ENCODE measurements at places on chromosomes 12 and 14. TPM values are rescaled to one million over a fixed set of nuclear protein-coding genes. Genes with fewer than 3 reads are reported as not detected.

The SYNDIG1L gene
- not detected for total RNA-seq

The LAG3 gene
- 269 TPM for total RNA-seq

The ACSM4 gene
- total RNA-seq = not detected

The SIX1 gene
- 0.31 TPM for total RNA-seq

The MED13L gene
- 55.1 TPM for total RNA-seq

The PPP1R1A gene
- total RNA-seq = not detected

The IL23A gene
- 36.9 TPM for total RNA-seq

The FGF6 gene
- total RNA-seq = not detected

The FSCB gene
- not detected for total RNA-seq

The DNAJC22 gene
- total RNA-seq = not detected

The MGP gene
- total RNA-seq = not detected

The PWP1 gene
- total RNA-seq = 63.2 TPM

The FAM222A gene
- 1.3 TPM for total RNA-seq

The ST8SIA1 gene
- 0.28 TPM for total RNA-seq

The GMPR2 gene
- total RNA-seq = 32.4 TPM

The SERPINA10 gene
- total RNA-seq = not detected

The BDKRB1 gene
- not detected for total RNA-seq

The SLCO1B1 gene
- not detected for total RNA-seq

The RD3L gene
- total RNA-seq = not detected

The MLEC gene
- 149 TPM for total RNA-seq

The PTPRB gene
- total RNA-seq = not detected

The KLHL28 gene
- 14.9 TPM for total RNA-seq

The KCNK13 gene
- total RNA-seq = not detected

The RNFT2 gene
- total RNA-seq = 10.1 TPM

The TAS2R31 gene
- total RNA-seq = 3.5 TPM

The IFI27 gene
- total RNA-seq = 67.3 TPM

The TAS2R46 gene
- total RNA-seq = 1.3 TPM

The CLEC1B gene
- not detected for total RNA-seq

The MARS1 gene
- 307 TPM for total RNA-seq

The LRRC10 gene
- total RNA-seq = not detected

The VRTN gene
- not detected for total RNA-seq

The HOXC11 gene
- total RNA-seq = not detected

The RPL10L gene
- total RNA-seq = not detected

The GABARAPL1 gene
- total RNA-seq = 1.5 TPM

The NANOG gene
- not detected for total RNA-seq

The FAR2 gene
- total RNA-seq = 5.2 TPM

The BCL2L14 gene
- total RNA-seq = 14.2 TPM

The PMEL gene
- not detected for total RNA-seq

The SLC5A8 gene
- not detected for total RNA-seq

The OR4E2 gene
- total RNA-seq = not detected

The REP15 gene
- 0.77 TPM for total RNA-seq

The RNASE3 gene
- total RNA-seq = not detected

The PYGL gene
- total RNA-seq = 1.3 TPM

The EFS gene
- total RNA-seq = not detected

The RHOJ gene
- not detected for total RNA-seq

The ATF7 gene
- total RNA-seq = 23.0 TPM

The NFATC4 gene
- total RNA-seq = not detected

The ACOT4 gene
- 1.3 TPM for total RNA-seq

Measured in activated CD4-positive, alpha-beta T cell treated with anti-CD3 and anti-CD28 coated beads, Interleukin-2, amount 10 ng/mL, durations not matched to agents 24 days and 14 days (primary cell).